Smooth muscle cell of bladder (primary cell): ENCODE measurements at places on chromosomes 2 and 18. TPM values are rescaled to one million over a fixed set of nuclear protein-coding genes. Genes with fewer than 3 reads are reported as not detected.

MEP1B gene
- not detected in 2 replicates for total RNA-seq

DCDC2C gene
- not detected in 2 replicates for total RNA-seq

SP9 gene
- not detected in 2 replicates for total RNA-seq

SPDYA gene
- total RNA-seq = 0.71 and 1.4 TPM in 2 replicates

TIMM21 gene
- total RNA-seq = 20.9 and 33.4 TPM in 2 replicates

GPR45 gene
- total RNA-seq = not detected in 2 replicates

SCN3A gene
- total RNA-seq = 1.00 and 3.1 TPM in 2 replicates

MYO5B gene
- total RNA-seq = 0.18 and 0.28 TPM in 2 replicates

FOXI3 gene
- total RNA-seq = not detected in 2 replicates

ARHGEF33 gene
- 0.57 and 0.74 TPM in 2 replicates for total RNA-seq

MPV17 gene
- total RNA-seq = 59.4 and 68.0 TPM in 2 replicates

PROKR1 gene
- total RNA-seq = not detected in 2 replicates

NPPC gene
- 0.28 and 0.43 TPM in 2 replicates for total RNA-seq

LIPG gene
- 12.4 and 19.8 TPM in 2 replicates for total RNA-seq

TXNDC2 gene
- under 0.01 TPM in 2 replicates for total RNA-seq

ZRANB3 gene
- 7.1 and 7.6 TPM in 2 replicates for total RNA-seq

CPLX4 gene
- total RNA-seq = not detected in 2 replicates

GKN2 gene
- total RNA-seq = not detected in 2 replicates

ARMC9 gene
- total RNA-seq = 55.5 and 72.9 TPM in 2 replicates

SOX11 gene
- total RNA-seq = under 0.01 TPM in 1 of 2 replicates, not detected in the other

AQP4 gene
- not detected in 2 replicates for total RNA-seq

RAB17 gene
- total RNA-seq = 0.14 and 0.28 TPM in 2 replicates

ANKRD62 gene
- not detected in 2 replicates for total RNA-seq

LCT gene
- not detected in 2 replicates for total RNA-seq

EN1 gene
- total RNA-seq = 0.18 TPM in 1 of 2 replicates, not detected in the other

NDUFAF7 gene
- 13.7 and 13.9 TPM in 2 replicates for total RNA-seq

CAPN14 gene
- under 0.01 and 0.09 TPM in 2 replicates for total RNA-seq

COLEC12 gene
- 29.0 and 79.5 TPM in 2 replicates for total RNA-seq
